CD4-positive, alpha-beta T cell (primary cell): ENCODE measurements at places on chromosomes 7 and 10. TPM values are rescaled to one million over a fixed set of nuclear protein-coding genes. Genes with fewer than 3 reads are reported as not detected.

Gene RAMP3
- not detected for total RNA-seq

Gene OGDHL
- not detected for total RNA-seq

Gene OR9A2
- total RNA-seq, result not detected

Gene UBN2
- total RNA-seq, result 9.6 TPM

Gene NPTX2
- total RNA-seq, result not detected

Gene EXOC6
- 6.6 TPM for total RNA-seq

Gene CLDN12
- 1.1 TPM for total RNA-seq
